ENCODE measurements at places on chromosomes 2 and 18.

GRCh38 chr2:20942646-20943125 is 101.2 kb downstream of the APOB start:
- no peak for DNase-seq

GRCh38 chr2:5766056-5766455 is 73.9 kb downstream of the SOX11 start:
- DNase-seq: no peak

DNA sequence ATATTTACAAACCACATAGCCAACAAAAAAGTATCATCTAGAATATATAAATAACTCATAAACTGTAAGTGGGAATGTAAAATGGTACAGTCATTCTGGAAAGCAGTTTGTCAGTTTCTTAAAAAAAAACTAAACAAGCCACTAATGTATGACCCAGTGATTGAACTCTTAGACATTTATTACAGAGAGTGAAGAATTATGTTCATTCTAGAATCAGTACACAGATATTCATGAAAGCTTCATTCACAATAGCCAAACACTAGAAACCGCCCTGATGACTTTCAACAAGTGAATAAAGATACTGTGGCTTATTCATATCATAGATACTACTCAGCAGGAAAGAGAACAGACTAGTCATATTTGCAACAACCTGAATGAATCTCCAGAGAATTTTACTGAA is 1541.5 kb downstream of the LRP1B start:
- no peak for DNase-seq

DNA sequence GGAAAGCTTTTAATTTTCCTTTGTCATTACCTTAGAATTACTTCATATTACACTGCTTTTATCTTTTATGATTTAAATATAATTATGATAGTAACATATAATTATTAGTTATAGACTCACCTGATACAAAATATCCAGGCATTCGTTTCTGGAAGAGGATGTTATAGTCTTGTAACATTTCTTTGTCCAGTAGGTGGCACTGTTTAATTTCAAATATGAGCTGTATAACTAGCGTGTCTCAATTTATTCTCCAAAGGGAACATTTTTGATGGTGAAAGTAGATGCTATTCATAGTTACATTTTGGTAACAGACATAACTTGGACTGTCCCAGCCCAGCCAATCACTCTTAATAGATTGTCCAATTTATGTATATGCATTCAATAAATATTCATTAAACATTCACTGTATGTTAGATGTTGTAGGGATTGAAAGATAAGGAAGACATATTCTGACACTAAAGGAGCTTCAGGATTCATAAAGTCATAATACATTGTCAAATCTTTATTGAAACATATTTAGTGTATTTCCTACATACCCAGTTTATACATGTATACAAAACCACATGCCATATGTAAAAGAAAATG is 19.2 kb downstream of the DAW1 start:
- peak; percentile 66 for DNase-seq

- no peak for DNase-seq
These were observed 17.7 kb upstream of the CYP1B1 start for GRCh38 chr2:38093527-38094165.
